ENCODE measurements at places on chromosomes 12 and 14.
A peak's percentile ranks its signal among the peaks of the same experiment; 100 is the strongest.

- DNase-seq = no peak
Measured at GRCh38 chr12:32765906-32766305, 10.2 kb upstream of the YARS2 start.

- DNase-seq = no peak
Measured at GRCh38 chr14:70113211-70113610, 75.5 kb downstream of the SLC8A3 start.

DNA sequence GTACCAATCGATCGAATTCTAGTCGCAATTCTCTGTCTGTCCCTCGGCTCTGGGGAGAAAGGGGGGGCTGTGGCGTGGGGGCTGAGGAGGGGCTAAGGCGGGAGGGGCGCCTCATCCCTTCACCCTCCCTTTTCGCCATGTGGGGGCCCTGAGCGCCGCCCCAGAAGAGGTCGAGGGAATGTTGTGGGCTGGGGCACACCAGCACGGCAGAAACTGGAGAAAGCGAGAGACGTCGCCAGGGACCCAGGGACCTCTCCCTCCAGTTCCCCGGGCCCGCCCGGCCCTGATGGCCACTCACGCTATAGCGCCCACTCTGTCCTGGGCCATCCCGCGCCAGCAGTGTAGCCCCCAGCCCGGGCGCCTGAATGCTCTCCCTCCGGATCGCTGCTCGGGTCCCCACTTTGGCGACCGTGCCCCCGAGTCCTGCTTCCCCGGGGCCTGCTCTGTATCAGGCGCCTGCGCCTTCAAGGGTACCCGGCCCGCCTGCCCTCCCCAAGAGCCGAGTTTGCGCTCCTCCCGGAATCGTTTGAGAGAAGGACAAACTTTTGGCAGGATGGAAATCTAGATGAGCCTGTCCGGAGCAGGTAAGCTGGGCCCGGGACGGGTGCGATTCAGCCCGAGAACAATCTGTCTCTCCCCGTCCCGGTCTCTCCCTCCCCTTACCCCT lies 62.6 kb downstream of the SMUG1 start:
- no peak for DNase-seq

- no peak for DNase-seq
Measured at GRCh38 chr12:52871291-52872039, 22.7 kb upstream of the KRT78 start.

- DNase-seq = peak; percentile 47
Measured at GRCh38 chr12:21697904-21698630, 40.4 kb upstream of the LDHB start.

- no peak for DNase-seq
Measured at GRCh38 chr14:93092606-93093556, 22.8 kb downstream of the ITPK1 start.

GRCh38 chr12:72406111-72406510 lies 133.9 kb downstream of the TRHDE start:
- no peak for DNase-seq

DNA sequence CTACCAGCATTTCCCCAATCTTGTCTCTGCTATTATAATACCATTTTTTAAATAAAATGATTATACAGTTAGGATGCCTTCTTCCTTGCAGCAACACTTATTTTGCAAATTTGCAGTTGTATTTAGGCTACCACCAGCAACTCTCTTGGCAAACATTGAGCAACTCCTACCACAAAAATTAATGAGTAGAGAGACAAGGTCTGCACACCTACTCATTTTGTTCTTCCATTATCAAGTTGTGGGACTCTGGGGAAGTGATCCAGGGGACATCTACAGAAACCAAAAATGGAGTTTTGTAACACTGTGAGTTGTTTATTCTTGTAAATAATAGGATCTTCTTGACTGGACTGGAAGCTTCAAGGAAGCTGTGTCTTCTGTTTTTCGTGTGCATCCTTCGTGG lies 38.6 kb downstream of the DGLUCY start:
- DNase-seq = no peak

DNA sequence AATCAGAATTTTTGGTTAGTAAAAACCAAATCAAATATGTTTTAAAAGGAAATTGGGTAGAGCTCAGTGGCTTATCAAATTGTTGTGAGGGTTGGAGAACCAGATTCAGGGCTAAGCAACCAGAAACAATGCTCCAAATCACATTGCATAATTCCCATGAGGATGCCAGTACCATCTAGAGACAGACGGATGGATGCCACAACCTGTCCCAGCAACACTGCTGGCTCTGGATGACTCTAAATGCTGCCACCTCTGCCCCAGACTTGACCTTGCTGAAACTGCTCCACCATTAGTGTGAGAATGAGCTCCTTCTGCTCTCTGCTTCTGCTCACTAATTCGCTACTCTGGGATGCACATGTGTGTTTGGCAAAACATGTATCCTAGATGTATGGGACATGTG lies 43.9 kb downstream of the FRS2 start:
- no peak for DNase-seq

DNA sequence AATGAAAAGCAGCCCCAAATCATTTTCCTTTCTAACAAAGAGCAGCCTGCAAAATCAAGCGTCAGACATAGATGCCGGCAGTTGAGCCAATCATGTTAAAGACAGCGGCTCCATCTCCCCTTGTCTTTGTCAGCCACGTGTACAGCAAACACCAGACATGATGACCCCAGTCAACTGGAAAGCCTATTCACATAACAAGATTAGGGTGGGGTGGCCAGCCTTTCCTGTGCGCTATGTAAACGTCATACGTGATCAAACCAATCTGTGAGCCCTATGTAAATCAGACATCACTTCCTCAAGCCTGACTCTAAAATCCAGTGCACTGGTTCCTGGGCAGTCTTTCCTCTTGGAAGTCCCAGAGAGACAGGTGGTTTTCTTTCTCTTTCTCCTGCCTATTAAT lies 9.9 kb upstream of the FICD start:
- DNase-seq = no peak

DNA sequence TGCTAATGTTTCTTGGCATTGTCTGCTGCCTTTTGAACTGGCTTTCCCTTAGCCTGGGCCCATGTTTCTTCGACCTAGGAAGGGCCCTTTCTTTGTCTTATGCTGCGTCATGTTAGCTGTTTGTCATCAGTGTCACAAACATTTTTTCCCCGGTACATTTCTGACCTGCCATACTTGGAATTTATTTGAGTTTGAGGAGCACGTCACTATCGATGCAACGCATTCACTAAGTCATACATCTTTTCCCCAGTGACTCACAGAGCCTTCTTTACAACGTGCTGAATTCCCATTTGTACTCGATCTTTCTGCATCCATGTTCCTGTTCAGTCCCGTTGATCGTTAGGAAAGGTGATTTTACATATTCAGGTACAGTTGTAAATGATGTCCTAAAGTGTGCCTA lies 56.2 kb upstream of the MMP17 start:
- DNase-seq = no peak

DNA sequence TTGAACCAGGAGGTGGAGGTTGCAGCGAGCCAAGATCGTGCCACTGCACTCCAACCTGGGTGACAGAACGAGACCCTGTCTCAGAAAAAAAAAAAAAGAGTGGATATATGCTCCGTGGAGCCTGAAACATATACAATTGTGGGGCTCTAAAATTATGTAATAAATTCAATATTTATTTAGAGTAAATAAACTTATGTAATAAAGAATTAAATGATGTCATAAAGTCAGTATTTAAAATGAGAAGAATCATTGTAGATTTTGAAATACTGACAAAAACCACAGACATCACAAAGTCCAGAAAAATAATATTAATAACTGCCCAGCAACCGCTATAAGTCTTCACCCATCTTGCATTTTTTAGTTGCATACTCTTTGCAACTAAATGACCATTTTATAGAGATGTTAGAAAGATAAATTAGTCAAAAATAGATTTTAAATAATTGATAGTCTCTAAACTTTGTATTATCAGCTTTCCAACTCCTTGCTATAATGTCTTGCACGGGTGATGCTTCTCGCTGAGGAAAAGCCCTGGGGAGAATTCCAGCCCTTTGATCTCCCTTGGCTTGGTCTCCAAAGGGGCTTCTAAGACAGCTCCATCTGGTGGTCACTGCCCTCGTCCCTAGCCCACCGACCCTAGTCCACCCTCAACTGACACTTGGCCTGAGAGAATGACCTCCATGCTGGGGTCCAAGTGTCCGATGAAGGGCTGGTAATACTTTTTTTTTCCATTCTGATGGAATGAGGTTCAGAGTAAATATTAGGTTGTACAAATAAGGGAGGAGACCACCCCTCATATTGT lies 7.9 kb upstream of the TMBIM6 start:
- DNase-seq = no peak

- no peak for DNase-seq
Measured at GRCh38 chr12:88924162-88924561, 343.9 kb upstream of the KITLG start.

DNA sequence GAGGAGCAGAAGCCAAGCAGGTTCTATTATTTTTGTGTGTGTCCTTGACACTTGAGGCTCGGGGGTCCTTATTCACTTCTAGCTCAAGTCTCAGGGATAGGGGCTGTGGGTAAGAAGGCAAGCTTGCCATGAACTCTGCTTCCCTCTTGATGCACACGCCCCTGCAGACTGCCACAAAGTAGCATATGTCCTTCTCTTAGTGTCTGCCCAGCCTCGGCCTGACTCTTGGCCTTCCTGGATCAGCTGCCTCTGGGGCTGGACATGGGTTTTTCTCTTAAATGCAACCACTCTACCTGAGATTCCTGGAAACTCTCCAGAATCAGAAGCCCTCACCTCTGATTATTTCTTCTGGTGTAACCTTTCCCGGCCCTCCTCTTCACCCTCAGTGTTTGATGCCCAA lies 28.2 kb upstream of the PEX5 start:
- no peak for DNase-seq

DNA sequence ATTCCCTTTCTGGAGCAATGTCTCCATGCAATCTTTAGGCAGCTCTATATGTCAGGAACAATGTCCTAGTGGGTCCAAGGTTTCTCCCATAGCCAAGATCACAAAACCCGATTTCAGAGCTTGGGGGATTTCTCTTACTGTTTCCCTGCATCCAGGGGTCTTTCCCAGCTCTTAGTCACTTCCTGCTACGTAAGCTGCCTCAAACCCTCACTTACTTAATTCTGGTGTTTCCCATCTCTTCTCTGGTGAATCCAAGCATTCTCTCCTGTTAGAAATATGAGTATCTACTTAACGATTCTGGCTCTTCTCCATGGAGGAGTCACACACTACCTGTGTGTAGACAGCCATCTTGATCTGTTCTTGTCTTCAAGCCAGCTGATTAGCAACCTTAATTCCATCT lies 80.0 kb downstream of the IFNG-AS1 start:
- DNase-seq = no peak

DNA sequence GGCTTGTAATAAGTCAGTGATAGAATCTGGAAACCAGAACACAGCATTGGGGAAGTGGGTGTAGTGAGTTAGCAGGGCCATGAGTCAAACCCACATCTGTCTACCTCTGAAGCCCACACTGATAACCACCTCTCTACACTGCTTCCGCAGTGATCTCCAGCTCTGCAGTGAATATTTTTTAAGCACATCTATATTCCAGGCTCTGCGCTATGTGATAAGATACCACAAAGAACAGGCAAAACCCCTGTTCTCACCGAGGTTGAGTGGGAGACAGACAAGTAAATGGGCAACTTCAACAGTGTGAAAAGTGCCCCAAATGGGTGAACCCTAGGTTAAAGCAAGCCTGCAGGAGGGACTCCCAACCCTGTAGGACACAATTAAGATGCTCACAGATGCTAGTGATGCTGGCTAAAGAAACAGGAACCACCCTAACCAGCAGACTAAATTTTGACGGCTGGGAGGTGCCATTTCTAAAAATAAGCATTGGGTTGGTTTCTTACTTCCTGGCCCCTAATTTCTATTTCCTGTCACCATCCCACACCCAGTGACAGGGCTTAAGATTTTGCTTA lies 375.0 kb downstream of the DPF3 start:
- DNase-seq = peak; percentile 38

DNA sequence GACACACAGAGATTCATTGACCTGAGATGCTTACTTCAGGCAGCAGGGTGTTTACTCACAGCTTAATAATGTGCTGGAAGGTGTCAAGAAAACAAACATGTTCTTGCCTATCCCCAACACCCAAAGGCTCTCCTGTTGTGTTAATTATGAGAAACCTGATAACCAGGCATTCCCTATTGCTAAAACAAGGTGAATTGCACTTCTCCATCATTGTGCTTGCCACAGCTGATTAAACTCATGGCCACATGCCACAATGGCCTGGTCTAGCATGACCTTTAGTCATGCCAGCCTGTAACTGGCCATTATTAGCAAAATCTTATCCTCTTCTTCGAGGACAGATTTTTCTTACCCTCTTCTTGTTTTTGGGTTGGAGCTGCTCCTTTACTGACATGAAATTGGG lies 21.4 kb downstream of the SMOC1 start:
- no peak for DNase-seq

DNA sequence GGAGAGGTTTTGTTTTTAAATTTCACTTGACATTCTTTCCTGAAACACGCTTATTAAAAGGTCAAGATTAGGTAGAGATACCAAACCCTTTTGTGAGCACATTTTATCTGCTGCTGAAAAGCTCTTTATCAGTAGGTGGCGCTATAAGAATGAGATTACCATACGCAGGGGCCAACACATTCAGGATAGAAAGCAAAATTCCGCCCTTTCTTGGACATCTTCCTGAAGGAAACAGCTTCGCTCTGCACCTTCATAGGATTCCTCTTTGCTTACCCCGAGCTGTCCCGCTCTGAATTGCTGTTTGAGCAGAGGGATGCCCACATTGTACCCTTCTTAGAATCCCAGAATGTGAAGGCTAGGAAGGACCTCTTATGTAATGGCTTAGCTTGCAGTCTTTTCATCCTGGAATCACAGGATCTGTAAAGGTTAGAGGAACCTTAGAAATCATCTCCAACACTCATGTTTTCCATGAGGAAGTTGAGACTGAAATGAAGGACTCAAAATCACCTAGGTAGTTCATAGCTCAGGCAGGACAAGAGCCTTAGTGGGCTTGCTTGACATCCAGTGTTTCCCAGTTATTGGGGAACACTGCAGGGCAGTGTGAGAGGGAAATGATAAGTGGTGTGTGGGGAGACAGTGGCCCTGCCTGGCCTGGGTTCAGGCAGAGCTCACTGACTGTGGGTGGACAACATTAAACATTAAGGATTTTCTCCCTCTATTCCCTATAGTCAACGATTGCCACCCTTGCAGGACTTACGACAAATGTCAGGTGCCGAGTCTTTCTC lies 38.7 kb upstream of the CRY1 start:
- DNase-seq = peak; percentile 63

DNA sequence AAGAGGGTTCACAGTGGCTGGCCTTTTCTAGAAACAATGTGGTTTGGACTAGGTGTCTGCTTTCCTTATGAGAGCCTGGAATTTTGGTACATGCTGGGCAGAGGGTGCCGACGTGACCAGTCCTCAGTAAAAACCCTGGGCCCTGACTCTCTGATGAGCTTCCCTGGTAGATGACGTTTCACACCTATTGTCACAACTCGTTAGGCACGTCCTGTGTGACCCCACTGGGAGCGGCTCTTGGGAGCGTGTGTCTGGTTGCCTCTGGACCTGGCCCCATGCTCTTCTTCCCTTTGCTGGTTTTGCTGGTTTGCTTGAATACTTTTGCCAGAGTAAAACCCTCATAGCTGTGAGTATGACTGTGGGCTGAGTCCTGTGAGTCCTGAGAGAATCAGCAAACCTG lies 136.9 kb downstream of the RIMBP2 start:
- DNase-seq = no peak

GRCh38 chr14:59245809-59246295 lies 57.4 kb downstream of the DAAM1 start:
- DNase-seq = no peak

- no peak for DNase-seq
Measured at GRCh38 chr12:49872381-49872780, 29.5 kb upstream of the BCDIN3D start.

Data from CD4-positive, alpha-beta T cell treated with Interferon alpha-2 for 1 hour (primary cell).